Stimulated activated CD4-positive, alpha-beta T cell treated with anti-CD3 and anti-CD28 coated beads, Interleukin-15, amount 100 ng/mL, for 1 hour (primary cell): ENCODE measurements at places on chromosomes 11 and 22.

DNA sequence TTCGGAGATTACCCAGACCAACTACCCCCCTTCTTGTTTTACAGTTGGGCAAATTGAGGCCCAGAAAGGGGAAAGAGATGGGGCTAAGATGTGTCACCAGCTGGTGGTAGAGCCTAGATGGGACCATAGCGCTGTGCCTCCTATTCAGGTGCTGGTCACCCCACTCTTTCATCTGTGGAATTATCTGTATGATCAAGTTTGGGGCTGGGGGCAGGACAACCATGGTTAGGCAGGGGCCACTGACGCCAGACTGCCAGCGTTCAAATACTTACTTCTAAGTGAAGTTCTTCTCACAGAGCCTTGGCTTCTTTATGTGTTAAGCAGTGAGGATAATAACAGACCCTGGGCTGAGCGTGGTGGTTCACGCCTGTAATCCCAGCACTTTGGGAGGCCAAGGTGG, 55.9 kb downstream of the IGLL1 start:
- DNase-seq, result no peak

DNA sequence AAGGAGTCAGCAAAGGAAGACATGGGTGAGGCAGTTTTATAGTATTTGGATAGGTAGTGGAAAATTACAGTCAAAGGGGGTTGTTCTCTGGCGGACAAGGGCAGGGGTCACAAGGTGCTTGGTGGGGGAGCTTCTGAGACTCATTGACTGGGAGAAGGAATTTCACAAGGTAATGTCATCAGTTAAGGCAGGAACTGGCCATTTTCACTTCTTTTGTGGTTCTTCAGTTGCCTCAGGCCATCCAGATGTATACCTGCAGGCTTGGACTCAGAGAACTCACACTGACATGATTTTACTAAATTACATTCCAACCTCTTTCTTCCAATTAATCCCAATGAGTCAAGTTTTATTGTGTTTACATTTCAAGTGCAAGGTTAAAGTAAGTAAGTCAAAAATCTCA, 240.5 kb upstream of the API5 start:
- DNase-seq, result no peak

DNA sequence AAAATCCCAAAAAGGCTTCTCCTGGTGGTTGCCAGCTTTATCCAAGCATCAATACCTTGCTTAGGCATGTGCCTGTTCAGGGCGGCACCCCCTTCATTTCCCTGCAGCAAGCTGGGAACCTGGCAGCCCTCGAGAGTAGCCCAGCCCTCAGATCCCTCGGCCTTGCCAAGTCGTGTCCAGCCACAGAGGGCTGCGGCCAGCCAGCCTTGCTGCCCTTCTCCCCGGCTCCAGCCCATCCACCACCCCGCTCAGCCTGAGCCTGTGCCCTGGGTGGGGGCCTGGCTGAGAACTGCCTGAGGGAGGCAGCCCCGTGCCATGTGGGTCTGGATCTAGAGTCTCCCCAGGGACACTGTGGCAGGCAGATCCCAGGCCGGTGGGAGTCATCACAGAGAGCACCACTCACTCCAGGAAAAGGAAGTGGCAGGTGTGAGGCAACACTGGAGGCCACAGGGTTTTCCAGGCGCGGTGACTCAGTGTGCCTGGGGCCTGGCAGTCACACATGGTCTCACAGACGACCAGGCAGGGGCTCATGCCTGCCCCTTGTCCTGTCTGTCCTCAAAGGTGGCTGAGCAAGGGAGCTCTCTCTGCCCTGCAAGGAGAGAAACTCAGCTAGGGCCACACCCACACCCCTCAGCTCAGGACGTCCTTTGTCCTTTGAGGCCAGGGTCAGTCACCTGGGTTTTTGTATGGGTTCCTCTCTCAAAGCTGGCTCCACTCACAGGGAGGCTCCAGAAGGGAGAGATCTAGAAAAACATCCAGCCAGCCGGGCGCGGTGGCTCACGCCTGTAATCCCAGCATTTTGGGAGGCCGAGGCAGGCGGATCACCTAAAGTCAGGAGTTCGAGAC, 12.2 kb upstream of the CDC42BPG start:
- DNase-seq, result no peak

DNA sequence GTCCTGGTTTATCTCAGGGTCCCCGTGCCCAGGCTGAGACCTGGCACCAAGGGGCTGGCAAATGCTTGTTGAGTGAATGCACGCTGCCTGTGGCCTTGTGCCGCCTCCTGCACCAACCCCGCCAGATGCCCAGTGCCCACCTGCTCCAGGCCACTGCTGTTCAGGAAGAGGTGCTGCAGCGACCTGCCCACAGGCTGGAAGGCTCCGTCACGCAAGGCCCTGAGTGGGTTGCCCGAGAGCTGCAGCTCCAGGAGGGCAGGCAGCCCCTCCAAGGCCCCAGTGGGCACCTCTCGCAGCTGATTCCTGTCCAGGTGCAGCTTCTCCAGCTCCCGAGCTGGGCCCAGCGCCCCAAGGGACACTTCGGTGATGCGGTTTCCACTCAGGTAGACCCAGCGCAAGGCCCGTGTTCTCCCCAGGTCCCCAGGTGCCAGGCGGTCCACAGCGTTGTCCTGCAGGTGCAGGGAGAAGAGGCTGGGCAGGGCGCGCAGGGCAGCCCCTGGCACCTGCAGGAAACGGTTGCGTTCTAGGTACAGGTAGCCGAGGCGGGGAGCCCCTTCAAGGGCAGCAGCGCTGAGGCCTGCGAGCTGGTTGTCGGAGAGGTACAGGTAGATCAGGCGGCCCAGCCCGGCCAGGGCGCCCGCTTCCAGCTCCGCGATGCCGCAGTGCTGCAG, 3.6 kb downstream of the CHADL start:
- no peak for DNase-seq

DNA sequence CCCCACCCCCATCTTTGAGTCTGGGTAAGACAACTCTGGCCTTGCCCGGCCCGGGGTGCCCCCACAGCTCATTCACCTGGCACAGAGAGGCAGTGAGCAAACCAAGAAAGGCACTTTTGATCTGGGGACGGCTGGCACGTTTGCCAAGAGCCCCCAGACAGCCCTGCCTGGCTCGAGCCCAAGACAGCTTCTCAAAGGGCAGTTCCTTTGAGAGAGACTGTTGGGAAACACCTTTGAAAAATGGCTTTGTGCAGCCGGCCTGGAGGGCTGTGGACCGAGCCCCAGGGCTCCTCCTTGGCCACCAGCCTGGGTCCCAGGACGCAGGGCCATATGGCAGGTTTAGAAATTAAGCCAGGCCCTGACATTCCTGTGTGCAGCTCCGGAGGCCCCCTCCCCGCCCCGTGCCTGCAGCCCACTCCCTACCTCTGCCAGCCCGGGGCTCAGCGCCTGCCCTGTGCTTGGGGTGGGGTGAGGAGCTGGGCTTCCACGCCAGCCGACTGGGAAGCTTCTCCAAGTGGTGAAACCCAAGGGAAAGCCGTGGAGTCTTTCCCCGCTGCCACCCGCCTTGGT, 50.2 kb upstream of the SMIM38 start:
- DNase-seq, result no peak

DNA sequence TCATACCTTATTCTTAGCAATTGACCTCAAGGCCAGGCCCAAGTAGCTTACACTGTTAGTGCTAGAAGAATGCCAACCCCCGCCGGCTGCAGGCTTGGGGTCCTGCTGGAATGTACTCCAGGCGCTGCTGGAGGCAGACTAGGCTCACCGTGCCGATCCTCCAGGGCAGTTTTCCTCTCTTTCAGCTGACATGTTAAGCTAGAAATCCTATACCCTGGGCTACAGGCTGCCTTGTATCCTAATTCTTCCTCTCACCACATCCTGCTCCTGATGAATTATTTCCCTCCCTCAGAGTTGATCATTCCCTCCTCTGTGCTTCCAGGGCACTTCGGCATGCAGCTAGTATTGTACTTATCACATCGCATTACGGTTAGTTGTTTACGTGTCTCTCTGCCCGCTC, 3.4 kb downstream of the SPTBN2 start:
- DNase-seq, result no peak
